ENCODE measurements at places on chromosomes 5 and 9.

GRCh38 chr9:117138231-117138630, 276.6 kb downstream of the ASTN2 start:
- no peak for DNase-seq

GRCh38 chr9:35906923-35907699, 1.1 kb downstream of the HRCT1 start:
- no peak for DNase-seq

DNA sequence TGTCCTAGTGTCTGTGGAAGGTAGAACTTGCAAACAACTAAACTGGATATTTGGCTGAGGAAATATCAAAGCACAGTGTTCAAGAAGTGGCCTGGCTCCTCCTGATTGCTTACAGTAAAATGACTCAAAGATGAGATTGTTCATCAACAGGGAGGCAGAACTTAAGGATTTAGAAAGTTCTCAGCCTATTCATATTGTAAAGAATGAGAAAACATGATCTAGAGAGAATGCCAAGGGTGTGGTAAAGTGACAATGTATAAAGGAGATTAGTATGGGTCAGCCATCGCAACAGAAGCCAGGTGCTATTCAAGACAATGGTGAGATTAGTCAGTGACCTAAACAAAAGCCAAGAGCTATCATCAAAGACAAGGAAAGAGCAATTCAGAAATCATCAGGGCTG, 372.3 kb downstream of the SPOCK1 start:
- DNase-seq: no peak

DNA sequence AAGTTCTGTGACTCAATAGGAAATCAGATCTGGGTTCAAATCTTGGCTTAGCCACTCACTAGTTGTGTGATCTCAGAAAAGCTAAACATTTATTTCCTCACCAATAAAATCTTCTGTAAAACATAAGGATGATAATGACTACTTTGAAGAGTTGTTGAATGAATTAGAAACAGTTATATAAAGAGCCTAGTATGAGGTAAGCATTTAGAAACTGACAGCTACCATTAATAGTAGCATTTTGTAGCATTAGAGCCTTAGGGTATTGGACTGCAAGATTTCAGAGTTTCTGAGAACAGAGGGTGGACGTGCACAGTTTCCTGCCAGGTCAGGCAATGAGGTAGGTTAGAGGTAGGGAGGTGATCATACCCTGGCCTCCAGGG, 293.2 kb downstream of the CWC27 start:
- no peak for DNase-seq

DNA sequence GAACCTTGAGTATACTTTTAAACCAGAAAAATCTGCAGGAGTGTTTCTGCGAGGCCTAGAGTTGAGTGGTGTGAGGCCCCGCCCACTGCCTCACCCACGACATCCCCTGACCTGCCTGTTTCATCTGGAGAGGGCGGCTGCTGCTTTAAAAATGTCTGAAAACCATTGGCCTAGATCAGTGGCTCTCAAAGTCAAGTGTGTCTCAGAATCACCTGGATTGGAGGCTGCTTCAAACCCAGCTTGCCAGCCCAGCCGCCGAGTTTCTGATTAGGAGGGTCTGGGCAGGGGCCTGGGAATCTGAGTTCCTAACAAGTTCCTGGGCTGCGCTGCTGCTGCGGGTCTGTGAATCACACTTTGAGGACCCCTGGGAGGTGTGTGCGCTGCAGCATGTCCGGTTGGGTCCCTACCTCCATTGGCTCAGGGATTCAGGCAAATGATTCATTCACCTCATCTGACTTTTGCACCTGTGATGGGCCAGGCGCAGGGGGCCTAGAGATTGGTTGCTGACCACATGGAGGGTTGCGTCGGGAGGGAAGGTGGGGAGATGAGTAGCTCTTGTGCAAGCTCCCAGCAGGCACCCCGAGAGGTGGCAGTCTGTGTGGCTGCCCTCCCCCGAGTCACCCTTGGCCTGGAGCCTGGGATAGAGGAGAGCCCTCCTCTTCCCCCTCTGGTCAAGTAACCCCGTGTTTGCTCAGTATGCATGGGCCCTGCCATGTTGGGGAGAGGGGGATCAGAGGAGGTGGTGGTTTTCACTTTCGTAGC, 27.6 kb upstream of the HMCN2 start:
- no peak for DNase-seq

GRCh38 chr5:153429761-153430380, 60.6 kb upstream of the GRIA1 start:
- no peak for DNase-seq

DNA sequence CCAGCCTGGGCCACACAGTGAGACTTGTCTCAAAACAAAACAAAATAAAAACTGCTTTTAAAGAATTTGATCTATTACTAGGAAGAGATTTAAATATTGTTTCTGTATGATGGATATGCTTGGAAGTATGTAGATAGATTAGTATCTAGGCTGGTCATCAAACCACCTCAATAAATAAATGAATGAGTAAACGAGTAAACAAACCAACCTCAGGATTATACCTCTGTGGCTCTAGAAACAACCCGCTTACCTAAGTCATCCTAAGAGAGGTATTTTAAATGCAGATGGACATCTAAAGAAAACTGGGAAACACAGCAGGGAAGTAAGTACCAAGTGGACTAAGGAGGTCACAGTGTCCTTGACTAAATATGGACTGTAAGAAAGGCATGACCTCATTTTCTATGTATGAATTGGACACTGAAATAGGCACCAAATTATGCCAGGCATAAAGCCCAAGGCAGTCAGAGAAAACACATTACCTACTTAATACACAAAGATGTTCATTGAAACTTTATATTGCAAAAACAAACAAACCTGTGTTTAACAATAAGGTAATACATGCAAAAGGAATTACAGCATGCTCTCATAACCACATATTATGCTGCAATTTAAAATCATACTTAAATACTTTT, 7.3 kb downstream of the ANKH start:
- no peak for DNase-seq

DNA sequence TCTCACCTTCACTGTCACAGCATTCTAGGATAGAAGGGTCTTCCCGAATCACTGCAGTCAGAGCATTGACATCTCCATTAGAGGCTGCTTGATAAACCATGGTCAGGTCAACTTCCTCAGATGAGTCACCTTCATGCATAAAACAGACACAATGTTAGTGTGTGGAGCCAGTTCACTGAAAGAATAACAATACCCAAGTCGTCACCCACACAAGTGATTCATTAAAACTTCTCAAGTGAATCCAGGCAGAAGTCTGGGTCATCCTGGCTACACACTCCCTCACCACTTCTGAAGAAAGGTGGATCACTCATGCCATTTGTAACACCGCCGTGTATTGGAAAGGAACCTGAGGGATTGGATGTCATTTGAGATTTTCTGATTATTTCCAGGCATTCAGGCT, 49.6 kb downstream of the ANKRD55 start:
- no peak for DNase-seq

DNA sequence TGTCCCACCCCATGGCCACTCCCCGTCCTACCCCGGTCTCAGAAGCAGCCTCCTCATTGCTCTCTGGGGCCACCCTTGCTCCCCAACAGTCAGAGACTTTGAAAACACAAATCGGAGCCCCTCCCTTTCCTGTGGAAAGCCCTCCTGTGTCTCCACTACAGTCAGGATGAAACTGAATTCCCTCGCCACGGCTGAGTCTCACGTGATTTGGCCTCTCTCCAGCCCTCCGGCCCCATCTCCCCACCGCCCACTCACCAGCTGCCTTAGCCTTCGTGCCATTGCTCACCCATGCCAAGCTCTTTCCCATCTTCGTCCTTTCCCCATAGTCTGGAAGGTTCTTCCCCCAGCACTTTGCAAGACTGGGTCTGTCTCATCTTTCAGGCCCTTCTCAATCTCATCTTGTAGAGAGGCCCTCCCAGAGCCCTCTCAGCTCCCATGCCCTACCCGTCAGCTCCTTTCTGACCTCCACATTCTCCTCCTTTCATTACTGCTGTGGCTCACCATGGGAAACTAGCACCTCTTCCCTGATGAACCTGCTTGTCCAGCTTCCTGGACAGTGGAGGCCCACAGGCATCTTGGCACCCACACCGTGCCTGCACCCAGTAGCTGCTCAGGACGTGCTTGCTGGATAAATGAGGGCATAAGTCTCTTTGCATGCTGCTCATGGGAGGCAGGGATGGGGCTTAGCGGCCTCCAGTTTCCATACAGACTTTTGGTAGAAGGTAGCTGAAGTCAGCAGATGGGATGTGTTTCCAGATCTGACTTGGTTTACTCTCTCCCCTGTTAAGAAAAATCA, 126.4 kb upstream of the COL5A1 start:
- DNase-seq: no peak

GRCh38 chr5:140969880-140970279, 3.6 kb downstream of the PCDHAC2 start:
- no peak for DNase-seq

- no peak for DNase-seq
Measured at GRCh38 chr9:125464591-125465385, 203.2 kb downstream of the GAPVD1 start.

DNA sequence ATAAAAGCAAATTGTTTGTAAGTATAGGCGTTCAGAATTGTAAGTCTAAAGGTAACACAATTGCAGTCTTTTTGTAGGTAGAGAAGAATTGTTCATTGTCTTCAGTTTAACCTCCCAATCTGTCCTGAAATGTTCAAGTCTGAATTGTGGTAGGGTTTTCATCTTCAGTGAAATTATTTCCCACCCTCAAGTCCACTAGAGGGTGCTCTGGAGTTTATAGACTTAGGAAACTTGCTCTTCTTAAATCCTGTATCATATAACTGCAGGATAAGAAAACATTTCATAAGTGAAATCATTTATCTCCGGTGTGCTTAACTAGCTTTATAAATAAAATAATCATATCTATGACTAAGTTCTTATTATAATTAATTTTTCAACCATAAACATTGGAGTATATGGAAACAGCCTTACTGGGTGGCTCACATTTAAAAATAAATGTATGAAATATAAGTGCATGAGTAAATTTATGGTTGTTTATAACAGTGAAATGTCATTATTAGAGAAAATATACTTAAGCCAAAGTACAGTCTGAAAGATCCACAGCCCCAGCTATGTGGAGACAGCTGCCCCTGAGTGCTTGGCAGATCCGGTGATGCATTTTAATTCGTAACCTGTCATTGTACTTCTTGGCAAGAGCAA, 182.4 kb upstream of the OTULINL start:
- DNase-seq: no peak

DNA sequence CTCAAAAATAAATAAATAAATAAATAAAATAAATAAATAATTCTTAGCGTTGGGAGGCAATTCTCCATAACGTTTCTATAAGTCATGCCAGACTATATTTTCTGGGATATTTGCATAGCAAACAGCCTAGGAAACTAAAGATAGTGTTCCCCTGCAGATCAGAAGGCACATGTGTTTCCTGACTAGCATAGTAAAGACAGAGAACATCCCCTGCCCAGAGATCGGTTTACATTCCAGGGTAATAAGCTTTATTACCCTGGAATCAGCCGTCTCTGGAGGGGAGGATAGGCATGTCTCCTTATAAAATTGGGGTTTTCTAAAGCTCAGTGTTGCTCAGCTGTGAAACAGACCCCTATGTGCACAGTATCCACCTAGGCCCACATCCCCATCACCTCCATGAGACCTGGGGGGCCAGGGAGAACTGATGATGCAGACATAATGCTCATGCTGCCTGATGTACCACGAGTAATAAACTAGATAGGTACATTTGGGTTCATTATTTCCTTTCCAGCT, 36.9 kb upstream of the IFNK start:
- no peak for DNase-seq

GRCh38 chr5:60295423-60295822, 401.9 kb upstream of the PDE4D start:
- DNase-seq: no peak

DNA sequence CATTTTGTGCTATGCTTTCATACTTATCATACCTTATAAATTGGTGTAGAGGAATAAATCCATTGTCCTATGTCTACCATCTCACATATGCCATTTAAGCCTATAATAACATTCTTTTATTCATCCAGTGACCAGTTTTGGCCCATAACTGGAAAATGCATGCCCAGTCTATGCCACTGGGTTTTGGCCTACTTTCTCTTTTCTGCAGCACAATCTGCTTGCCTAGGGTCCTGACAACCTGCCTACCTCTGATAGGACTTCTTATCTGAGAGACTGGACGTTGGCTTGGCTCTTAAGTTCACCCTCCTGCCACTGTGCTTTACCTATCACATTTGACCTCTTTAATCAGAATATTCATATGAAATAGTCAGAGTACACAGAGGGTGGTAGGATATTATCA, 103.0 kb downstream of the PRR16 start:
- DNase-seq: no peak

DNA sequence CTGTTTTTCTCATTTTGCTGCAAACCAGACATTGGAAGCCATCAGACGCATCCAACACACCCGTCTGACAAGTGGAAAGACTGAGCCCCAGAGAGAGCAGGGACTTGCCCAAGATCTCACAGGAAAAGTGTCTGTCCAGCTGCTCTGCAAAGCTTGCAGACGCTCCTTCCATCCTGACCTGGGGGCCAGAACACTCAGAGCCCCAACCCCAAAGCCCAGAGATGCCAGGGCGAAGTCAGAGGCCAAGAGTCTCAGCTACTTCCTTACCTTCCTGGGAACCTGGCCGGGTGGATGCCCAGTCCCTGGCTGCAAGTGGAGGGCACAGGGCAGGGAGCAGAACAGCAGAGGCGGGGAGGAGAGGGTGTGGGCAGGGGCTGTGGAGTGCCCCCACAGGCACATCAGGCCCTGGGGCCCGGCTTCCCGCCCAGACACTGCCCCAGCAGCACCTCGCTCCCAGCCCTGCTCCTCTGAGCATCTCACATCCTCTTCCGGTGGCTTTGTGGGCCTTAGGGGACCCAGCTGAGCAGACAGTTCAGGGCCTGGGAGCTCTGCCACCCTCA, 9.7 kb upstream of the RALGDS start:
- DNase-seq: no peak

DNA sequence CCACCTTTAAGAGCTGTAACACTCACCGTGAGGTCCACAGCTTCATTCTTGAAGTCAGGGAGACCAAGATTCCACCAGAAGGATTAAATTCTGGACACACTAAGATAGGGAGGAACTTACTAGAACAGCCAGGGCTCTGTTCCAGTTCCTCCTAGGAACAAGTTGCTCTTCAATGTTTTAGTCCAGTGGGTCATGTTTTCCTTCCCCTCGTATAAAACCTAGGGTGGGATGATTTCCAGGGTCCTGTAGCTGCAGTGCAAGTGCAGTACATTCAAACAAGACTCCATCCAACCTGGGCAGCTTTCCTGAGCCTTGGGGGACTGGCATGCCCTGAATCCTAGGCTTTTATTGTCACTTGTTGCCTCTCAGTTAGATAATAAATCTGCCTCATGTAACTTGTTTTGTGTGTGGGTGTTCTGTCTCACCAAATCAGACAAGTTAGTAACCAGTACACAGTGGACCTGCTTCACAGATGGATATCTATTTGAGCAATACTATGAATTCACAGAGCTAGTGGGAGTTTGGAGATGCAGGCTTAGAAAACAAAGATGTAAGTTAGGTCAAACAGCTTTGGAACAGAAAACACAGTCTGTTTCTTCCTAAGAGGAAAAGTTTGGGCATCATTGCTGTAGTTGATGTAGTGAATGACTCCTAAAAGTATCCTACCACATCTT, 405.6 kb downstream of the GABRG2 start:
- DNase-seq: no peak

GRCh38 chr5:99058466-99058865, 129.7 kb upstream of the CHD1 start:
- DNase-seq: no peak

- DNase-seq: no peak
Measured at GRCh38 chr9:29830821-29831220, 2257.5 kb upstream of the C9orf72 start.
